CD4-positive, alpha-beta T cell treated with Interferon gamma for 1 hour (primary cell): ENCODE measurements at places on chromosomes 5 and 9.
A peak's percentile ranks its signal among the peaks of the same experiment; 100 is the strongest.

DNA sequence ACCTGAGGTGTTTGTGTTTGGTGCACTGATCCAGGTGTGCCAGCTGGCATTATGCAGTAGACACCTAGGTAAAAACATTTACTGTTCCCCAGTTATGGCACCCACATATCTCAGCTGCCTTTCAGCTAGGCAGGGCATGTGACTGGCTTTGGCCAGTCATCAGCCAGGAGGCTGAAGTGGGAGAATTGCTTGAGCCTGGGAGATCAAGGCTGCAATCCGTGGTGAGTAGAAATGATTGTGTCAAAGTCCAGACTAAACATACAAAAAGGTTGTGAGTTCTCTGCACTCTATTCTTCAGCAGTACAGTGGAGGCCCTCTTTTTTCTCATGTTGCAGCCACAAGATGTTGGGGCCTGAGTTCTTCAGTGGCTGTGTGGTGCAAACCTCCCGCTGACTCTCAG lies 3.2 kb upstream of the FBLL1 start:
- DNase-seq, result no peak

DNA sequence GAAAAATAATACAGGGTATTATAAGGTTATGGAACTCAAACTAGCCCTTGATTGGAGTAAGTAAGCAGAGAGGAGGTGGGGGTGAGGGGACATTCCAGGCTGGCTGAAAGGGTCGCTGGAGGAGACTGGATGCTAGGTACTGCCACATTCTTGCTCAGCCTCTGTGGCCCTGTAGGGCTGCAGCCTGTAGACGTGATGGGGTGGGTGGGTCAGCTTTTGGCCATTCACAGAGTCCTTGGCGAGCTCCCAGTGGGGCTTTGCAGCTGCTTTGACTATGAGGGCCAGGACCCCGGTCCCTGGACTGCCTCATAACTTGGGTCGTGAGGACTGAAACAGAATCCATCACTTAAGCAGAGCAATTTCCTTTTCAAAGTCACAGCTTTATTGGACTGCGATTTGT lies 4.2 kb upstream of the GDNF start:
- no peak for DNase-seq

- DNase-seq, result no peak
Measured at GRCh38 chr5:65203746-65204145, 278.0 kb downstream of the ADAMTS6 start.

GRCh38 chr5:103620851-103621547 lies 58.4 kb upstream of the NUDT12 start:
- no peak for DNase-seq

DNA sequence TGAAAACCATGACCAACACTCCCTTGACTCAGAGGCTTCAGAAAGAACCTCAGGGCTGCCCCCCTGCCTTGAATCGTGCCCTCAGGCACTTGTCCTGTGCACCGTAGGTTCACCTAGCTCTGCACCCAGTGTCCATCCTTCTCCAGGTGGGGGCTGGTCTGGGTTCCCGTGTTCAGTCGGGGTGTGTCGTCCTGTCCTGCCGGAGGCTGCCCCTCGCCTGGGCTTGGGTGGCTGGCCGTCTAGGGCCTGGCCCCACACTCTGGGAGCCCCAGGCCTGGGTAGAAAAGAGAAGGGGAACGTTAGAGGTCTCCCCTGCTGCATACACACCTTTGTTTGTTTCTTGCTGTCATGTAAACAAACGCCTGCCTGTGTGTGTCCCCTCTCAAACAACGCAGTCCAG lies 29.3 kb downstream of the CATSPER3 start:
- no peak for DNase-seq

DNA sequence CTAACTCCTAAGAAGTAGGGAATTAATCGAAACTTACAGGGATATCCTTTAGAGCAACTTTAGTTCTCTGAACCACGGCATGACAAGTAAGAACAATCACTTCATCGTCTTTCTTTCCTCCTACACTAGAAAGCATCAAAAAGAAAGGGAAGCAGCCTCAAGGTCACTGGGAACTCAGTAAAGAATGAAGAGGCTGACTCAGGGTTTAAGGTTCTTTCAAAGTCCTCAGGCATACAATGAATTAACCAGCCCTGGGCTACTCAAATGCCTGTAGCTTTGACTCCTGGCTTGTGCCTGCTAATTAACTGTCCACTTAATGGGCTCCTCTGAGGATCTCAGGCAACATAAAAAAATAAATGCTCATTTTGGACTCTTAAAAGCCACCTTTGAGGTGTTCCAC lies 102.0 kb downstream of the TRIM32 start:
- no peak for DNase-seq

DNA sequence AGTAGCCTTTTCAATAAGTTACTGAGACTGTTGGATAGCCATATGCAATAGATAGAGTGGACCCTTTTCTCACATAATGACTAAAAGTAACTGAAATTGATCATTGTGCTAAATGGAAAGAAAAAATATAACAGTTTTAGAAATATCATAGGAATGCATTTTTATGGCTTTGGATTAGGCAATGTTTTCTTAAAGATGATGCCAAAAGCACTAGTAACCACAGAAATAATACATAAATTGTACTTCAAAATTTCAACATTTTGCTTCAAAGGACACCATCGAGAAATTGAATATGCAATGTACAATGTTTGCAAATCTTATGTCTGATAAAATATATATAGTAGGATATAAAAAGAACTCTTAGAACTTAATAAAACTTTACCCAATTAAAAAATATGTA lies 1267.5 kb upstream of the CDH9 start:
- DNase-seq, result no peak

- no peak for DNase-seq
Measured at GRCh38 chr9:85055506-85056202, 386.1 kb downstream of the NTRK2 start.

GRCh38 chr5:146681585-146682105 lies 165.7 kb upstream of the GPR151 start:
- no peak for DNase-seq

DNA sequence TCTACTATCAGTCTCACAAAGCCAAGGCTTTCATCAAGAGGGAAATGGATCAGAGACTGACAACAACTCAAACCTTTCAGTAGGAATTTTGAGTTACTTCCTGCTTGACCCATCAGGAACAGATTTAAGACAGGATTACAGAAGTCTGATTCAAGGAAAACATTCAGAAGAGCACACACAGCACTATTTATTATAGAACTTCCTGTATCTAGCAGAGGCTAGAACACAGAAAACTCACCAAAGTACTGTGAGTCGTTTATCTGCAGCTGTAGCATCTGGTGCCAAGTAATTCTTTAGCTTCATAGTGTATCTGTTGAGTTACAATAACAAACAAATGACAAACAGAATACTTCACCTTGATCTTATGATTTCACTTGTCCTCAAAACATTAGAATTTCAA lies 13.8 kb downstream of the LEAP2 start:
- no peak for DNase-seq

DNA sequence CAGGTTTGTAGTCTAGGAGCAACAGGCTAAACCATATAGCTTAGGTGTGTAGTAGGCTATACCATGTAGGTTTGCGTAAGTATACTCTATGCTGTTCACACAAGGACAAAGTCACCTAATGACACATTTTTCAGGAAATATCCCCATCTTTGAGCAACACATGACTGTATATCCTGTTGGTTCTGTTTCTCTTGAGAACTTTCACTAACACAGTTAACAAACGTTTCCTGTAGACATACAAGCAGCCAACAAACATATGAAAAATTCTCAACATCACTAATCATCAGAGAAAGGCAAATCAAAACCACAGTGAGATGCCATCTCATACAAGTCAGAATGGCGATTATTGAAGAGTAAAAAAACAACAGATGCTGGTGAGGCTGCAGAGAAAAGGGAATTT lies 68.2 kb downstream of the NR2F1-AS1 start:
- no peak for DNase-seq

- DNase-seq, result no peak
Measured at GRCh38 chr5:68264024-68264956, 48.7 kb downstream of the PIK3R1 start.

- DNase-seq, result no peak
Measured at GRCh38 chr9:113912816-113913215, 36.7 kb downstream of the ZNF618 start.

- no peak for DNase-seq
Measured at GRCh38 chr5:5342784-5343183, 79.7 kb upstream of the ICE1 start.

GRCh38 chr5:65926276-65926783 lies at the start of gene ERBIN:
Gene ERBIN (plus strand): TSS chr5:65926575. CDS start chr5:65992719, 66,144 bp downstream.
- peak; percentile 60 for DNase-seq

- no peak for DNase-seq
Measured at GRCh38 chr5:54243483-54244080, 66.8 kb downstream of the ARL15 start.

GRCh38 chr9:128056887-128057723 lies 10.0 kb downstream of the NAIF1 start:
- DNase-seq, result no peak

- no peak for DNase-seq
Measured at GRCh38 chr9:38414040-38414723, 10.1 kb downstream of the IGFBPL1 start.

DNA sequence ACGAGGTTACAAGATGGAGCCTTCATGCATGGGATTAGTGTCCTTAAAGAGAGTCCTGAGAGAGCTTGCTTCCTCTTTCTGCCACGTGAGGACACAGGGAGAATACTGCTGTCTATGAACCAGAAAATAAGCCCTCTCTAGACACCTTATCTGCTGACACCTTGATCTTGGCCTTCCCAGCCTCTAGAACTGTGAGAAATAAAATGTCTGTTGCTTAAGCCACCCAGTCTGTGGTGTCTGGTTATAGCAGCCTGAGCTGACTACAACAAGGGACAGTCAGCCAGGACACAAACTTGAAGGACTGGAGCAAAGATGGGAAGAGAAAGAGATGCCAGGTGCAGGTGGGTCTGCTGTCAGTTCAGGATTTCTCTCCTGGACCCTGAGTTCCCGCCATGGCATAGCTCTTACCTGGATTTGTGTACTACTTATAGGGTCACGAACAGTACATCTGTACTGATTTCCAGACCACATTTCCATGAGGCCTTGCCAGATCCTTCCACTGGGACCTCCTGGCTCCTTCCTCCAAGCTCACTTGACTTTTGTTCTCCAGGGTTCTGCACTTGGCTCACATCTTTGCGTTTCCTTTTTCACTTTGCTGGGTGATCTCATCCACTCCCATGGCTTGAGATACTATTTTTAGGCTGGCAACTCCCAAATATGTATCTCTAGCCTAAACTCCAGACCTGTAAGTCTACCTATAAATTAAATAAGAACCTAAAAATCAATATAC lies 44.9 kb upstream of the LIFR start:
- DNase-seq, result no peak

GRCh38 chr9:134627417-134628353 lies 13.9 kb upstream of the COL5A1 start:
- DNase-seq, result no peak

DNA sequence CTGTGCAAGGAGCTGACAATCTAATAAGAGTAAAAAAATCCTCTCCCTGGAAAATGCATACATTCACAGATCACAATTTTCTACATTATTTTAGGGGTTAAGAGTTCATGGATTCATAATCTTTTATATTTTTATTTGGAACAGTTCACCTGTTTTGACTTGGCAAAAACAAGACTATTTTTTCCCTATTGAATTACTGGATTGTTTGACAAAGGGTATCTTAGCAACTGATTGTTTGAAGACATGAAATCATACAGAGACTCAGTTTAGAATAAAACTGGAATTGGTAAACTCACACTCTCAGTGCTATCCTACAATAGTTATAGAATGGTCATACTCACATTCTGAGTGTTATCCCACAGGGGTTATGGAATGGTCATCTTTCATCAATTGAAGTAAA lies 358.2 kb upstream of the PTGER4 start:
- no peak for DNase-seq

- no peak for DNase-seq
Measured at GRCh38 chr9:134940236-134941208, 22.8 kb upstream of the FCN1 start.

- no peak for DNase-seq
Measured at GRCh38 chr9:134313470-134313869, 12.8 kb upstream of the RXRA start.

- no peak for DNase-seq
Measured at GRCh38 chr5:133845271-133845670, 123.2 kb downstream of the C5orf15 start.

DNA sequence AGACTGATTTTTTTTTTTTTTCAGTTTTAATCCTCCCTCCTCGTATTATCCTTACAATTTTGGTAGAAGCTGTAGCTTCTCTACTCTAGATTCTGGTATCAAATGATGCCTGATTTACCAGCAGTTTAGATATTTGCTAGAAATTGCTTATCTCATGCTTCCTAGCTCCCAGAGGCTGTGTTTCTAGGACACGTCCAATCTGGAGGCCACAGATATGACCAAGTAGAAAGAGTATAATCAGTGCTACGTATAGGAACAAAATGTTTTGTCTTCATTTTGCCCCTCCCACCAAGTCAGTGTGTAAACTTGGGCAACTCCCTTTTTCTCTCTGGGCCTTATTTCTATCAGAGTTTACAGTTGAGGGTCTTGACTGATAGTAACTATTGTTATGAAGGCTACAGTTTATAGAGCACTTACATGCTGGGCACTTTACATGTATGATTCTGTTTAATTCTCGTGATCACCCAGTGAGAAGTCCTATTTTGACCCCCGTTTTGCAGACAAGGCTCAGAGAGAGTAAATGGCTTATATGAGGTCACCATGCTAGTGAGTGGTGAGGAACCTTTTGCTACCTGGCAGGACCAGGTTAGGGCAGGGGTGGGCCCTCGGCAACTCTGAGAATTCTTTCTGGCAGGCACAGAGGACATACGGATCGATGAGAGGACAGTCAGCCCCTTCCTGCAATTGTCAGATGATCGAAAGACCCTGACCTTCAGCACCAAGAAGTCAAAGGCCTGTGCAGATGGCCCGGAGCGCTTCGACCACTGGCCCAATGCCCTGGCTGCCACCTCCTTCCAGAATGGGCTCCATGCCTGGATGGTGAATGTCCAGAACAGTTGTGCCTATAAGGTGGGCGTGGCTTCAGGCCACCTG lies 7.6 kb downstream of the HDHD3 start:
- no peak for DNase-seq

- no peak for DNase-seq
Measured at GRCh38 chr9:74771672-74772071, 116.0 kb downstream of the TRPM6 start.

GRCh38 chr5:125140855-125141254 lies 394.4 kb upstream of the ZNF608 start:
- no peak for DNase-seq

DNA sequence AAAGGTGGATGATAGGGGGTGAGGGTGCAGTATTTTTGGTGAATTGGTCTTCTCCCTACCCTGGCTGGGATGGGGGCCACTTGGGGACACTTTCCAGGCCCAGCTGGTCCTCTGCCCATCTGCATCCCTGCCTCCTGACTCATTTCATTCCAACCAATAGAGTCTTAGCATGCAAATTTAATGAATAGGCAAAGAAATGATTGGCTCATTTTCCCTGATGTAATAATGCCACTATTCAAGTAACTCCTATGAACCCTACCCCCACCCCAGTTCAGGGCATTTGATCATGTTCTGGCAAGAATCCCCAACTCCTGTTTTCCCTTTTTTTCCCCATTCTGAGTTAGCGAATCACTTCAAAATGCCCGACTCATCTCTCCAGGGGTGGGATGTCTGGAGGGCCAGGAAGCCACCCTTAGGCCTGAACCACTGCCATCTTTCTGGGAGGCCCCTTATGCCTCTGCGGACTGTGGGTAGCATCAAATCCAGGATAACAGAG lies 56.7 kb downstream of the PCDH1 start:
- no peak for DNase-seq
